Caco-2 (cell line): ENCODE measurements at places on chromosomes 12 and 14.

GRCh38 chr12:53950789-53951576 lies 3.7 kb upstream of the HOXC12 start:
- no peak for DNase-seq

- DNase-seq, result no peak
These were observed 8.8 kb downstream of the SUSD6 start for GRCh38 chr14:69620211-69620611.

GRCh38 chr14:102828151-102828550 lies 50.9 kb downstream of the TRAF3 start:
- DNase-seq, result no peak

GRCh38 chr12:86777325-86777724 lies 521.1 kb upstream of the MGAT4C start:
- no peak for DNase-seq

- DNase-seq, result no peak
These were observed 47.4 kb upstream of the ABCC9 start for GRCh38 chr12:21988619-21989018.

DNA sequence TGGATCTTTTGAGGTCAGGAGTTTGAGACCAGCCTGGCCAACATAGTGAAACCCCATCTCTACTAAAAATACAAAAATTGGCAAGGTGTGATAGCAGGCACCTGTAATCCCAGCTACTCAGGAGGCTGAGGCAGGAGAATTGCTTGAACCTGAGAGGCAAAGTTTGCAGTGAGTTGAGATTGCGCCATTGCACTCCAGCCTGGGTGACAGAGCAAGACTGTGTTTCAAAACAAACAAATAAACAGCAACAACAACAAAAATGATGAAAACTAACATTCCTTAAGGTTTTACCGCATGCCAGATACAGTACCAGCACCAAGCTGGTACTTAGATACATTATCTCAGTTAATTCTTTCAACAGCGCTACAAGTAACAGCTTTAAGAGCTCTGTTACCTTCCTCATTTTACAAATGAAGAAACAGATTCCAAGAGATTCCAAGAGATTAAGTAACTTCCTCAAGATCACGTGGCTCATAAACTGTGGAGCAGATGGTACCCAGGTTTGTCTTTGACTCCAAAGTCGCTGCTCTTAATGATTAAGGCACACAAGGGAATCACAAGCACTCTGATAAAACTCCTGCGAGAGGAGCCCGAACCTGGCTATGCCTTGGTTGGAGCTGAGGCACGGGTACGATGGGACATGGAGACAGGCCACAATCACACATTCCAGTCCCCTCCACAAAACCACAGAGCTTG lies 17.7 kb upstream of the PLEK2 start:
- no peak for DNase-seq

GRCh38 chr14:37138898-37139297 lies 33.5 kb downstream of the SLC25A21 start:
- no peak for DNase-seq

DNA sequence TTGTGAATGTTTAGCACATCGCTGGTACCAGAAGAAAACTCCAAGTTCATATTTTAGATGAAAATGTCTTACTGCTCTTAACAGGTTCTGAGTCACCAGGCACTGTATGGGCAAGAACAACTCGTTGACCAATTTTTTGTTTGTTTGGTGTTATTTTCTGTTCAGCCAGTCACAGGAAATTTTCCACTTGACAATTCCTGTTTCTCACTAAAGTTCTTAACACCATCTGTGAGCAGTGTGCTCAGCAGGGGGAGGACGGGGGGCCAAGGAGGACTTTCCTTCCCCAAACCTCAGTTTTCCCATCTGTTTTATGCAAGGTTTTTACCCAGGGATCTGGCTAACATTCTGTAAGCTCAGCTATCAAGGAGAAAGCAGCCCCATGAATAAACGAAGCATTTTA lies 3.0 kb downstream of the NUAK1 start:
- DNase-seq, result no peak

- DNase-seq, result peak; percentile 32
These were observed 123.6 kb downstream of the TSPAN9 start for GRCh38 chr12:3200814-3201233.

DNA sequence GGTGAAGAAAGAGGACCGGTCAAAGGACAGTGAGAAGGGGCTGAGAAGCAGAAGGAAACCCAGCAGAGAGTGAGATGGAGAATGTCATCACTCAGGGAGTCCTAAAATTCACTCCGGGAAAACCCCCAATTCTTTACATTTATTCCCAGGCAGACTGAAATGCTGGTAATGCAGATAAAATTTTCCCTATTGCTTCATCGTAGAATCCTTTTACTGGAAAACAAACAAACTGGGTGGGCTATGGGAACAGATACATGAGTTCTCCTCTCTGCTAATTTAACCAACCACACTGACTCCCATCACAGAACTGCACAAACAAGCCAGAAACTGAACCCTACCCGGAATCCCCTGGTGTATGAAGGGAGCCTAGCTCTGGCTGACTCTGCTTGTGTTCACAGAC lies 20.9 kb downstream of the HEBP1 start:
- DNase-seq, result no peak

DNA sequence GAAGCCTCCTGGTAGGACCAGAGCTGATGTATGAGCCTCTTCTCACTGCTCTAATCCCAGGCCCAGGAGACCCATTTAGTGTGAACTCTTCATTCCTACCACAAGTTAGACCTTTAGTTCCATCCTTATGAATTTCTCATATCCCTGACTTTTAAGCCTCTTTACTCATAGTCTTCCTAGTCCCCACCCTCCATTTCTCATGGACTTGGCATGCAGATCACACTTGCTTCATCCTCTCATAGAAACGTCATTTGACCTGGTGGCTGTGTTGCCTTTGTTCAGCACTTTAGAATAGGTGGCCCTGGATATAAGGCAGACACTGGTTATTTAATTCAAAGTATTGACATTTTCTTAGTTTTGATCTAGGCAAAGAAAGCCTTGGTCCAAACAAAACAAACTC lies 99.5 kb downstream of the SLC16A7 start:
- no peak for DNase-seq

DNA sequence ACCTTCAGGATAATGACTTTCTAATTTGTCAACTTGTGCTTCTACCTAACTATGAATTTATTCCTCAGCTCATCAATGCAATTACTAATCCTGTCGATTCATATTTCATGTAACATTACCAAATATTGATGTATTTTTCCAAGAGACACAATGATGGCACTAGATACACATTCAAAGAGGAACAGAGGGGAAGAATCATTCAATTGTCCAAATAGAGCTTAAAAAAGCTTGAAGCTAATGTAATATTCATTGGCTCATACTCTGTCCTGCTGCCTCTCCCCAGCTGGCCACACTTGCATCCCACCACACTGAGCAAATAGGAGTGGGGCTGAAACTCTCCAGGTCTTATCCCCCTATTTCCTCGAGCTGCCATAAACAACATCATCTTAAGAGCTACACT lies 9.3 kb downstream of the TESPA1 start:
- no peak for DNase-seq

DNA sequence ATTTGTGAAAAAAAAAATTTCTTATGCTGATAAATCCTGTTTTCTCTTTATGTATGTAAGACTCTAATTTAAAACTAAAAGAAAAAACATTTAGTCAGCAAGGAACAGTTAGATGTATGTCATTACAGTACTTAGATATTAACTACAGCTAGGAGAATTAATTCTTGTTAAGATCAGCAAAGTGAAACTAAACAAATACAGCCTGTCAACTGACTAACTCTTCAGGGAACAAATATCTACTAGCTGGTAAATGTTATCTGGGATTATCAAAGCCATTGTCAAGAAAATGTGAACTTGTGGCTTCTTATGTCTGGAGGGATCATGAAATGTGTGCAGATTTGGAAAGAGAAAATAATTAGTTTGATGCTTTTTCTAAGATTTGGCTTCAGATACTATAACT lies 27.5 kb downstream of the MGAT4C start:
- DNase-seq, result no peak

GRCh38 chr12:108948367-108948766 lies 68.5 kb downstream of the DAO start:
- DNase-seq, result no peak

DNA sequence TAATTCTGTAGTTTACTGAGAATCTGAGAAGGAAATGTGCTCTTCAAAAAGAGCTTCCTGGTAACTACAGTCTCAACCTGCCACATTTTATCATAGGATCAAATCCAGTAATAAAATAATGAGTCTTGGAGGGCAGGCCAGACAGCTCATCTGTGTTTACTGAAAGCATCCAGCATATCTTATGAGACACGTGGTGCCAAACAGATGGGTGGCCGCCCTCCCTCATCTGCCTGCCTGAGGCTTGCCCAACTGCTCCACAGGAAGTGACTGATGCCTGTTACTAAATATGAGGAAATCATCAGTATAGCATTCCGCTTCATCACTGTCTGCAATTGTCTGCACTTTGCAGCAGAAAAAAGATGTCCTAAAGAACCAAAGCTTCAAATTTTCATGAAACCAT lies 13.5 kb downstream of the DHRS7 start:
- no peak for DNase-seq

- DNase-seq, result no peak
These were observed 393.5 kb downstream of the CCDC91 start for GRCh38 chr12:28583701-28584261.

DNA sequence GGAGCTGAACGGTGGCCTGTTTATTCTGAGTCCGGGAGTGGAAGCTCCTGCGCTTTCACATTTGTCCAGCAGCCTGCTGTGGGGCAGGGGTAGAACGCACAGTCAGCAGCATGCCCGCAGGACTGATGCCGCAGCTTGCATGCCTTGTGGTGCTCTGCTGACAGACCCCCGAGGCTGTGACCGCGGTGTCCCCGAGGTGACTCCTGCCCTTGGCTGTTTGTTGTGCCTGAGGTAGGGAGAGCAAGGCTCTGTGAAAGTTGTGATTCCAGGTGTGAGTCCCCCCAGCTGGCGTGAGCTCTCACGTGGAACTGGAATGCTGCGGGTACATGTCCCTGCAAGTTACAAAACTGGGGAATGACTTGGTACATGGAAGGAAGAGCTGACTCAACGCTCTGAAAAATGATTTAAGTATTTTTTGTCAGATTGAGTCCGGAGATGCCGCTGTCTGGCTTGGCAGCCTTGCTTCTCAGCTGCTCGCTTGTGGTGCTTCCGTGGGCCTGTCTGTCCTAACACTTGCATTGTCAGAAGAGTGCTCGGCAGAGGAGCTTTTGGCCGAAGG lies 18.1 kb downstream of the MLXIP start:
- no peak for DNase-seq

GRCh38 chr12:3087758-3088650 lies 10.8 kb downstream of the TSPAN9 start:
- DNase-seq, result no peak

DNA sequence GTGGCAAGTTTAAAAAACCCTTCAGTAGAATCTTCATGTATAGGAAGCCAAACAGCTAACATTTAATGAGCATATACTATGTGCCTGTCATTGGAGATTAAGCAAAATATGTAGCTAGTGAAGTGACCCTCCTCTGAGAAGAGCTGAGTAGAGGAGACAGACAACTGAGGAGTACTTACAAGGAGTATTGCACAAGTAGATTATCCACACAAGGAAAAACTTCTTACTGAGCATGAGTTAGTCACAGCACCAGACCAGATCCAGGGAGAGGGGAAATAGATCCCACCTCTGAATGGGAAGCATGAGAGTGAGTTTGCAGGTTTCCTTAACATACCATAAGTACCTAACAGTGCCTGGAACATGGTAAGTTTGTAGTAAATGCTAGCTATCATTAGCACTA lies 33.0 kb downstream of the FRMD6 start:
- no peak for DNase-seq

DNA sequence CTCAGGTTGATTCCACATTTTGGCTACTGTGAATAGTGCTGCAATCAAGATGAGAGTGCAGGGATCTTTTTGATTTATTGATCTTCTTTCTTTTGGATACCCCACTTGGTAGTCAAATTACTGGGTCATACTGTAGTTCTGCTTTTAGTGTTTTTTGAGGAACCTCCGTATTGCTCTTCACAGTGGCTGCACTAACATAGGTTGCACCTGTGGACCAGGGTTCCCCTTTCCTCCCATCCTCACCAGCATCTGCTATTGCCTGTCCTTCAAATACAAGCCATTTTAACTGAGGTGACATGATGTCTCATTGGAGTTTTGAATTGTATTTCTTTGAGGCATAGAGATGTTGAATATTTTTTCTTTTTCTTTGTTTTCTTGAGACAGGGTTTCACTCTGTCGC lies 152.5 kb upstream of the TMEM132C start:
- DNase-seq, result no peak

DNA sequence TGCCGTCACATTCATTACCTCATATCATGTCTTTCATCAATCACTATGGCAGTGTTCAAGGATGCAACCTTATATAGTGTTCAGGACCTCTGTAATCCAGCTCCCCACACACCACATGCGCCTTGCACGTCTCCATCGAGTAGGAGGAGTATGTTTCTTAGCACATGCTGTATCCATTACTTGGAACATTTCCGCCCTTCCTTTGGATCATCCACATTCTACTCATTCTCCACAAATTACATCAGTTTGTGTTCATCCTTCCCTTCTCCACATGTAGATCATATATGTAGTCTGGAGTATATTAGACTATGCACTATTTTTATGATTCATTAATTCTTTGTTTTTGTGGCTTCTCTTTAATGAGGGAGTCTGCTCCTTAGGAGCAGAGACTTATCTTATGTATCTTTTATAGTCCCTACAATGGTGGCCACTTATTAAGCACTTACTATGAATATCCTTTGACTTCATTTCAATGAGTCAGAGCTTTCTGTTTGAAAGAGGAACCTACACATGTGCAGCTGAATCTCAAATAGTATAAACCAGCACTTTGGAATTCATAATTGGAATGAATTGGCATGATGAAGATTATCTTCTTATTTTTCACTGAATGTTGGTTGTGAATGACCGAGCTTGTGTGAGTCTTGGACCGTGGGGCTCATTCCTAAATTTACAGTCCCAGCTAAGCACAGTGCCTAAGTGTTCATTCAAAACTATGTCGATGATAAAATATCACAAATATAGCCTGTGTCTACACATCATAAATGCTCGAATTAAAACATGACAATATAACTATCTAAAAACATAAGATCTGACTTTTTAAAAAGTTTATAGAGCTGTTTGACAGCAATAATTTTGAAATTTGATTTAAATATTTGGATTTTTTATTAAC lies 30.2 kb upstream of the NPAS3 start:
- DNase-seq, result no peak

DNA sequence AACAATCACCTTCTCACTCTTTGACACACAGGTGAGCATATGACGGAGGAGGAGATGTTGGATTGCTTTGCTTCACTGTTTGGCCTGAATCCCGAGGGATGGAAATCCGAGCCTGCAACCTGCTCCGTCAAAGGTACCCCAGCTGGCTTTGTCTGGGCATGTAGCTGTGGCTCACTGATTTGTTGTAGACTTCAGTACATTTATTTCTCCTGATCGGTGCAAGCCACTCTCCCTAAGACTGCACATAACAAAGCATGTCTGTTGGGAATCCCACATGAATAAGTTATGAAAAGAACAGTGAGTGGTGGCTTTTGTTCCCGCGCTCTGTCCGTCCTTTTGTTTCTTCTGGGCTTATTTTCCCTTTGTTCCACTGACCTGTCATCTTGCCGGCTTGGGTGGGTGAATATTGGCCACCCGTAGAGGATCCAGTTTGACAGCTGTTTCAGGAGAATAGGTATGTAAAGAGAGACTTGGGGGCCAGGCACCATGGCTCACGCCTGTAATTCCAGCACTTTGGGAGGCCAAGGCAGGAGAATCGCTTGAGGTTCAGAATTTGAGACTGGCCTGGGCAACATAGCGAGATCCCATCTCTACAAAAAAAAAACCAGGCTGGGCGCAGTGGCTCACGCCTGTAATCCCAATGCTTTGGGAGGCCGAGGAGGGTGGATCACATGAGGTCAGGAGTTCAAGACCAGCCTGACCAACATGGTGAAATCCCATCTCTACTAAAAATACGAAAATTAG lies 20.0 kb upstream of the BCL7A start:
- no peak for DNase-seq
